Stimulated activated CD4-positive, alpha-beta T cell treated with anti-CD3 and anti-CD28 coated beads, Interleukin-2, amount 100 ng/mL, for 48 hours (primary cell): ENCODE measurements at places on chromosomes 5 and 9.

DNA sequence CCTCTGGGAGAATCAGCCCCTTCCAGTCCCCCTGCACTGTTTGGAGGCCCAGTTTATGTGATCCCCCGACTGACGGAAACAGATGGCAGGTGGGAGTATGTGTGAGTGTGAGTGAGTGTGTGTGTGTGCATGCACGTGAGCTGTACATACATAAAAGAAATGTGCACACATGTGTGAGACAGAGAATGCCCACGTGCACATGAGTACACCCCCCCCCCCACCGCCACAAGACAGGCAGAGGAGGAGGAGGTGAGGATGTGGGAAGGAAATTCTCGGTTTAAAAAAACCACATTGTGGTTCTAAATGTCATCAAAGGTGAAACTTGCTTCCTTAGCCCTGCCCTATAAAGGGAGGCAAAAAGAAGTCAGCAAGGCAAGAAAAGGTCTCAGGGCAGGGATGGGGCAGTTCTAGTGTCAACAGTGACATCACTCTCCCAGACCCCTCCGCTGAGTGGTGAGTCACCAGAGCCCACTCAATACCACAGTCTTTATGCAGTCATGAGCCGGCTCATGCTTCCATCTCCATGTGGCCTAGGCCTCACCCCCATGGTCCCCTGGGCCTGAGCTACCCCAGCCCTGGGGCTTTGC lies 79.2 kb upstream of the HSPA9 start:
- DNase-seq, result peak; percentile 44

- no peak for DNase-seq
These were observed 34.4 kb downstream of the ALG2 start for GRCh38 chr9:99187311-99187710.

DNA sequence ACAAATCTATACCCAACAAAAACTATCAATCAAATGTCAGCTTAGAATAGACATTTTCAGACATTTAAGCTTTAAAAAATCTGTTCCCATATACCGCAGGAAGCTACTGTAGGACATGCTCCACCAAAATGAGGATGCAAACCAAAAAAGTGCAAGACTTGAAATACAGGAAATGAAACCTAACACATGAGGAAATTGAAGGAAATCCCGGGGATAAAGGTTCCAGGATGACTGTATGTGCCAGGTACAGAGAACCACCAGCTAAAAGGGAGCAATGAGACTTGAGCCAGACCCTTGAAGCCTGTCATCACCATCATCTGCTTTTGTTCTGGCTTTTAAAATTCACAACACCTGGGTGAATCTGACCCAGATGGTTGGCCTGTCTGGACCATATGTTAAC lies 21.4 kb downstream of the DIAPH1 start:
- DNase-seq, result no peak

DNA sequence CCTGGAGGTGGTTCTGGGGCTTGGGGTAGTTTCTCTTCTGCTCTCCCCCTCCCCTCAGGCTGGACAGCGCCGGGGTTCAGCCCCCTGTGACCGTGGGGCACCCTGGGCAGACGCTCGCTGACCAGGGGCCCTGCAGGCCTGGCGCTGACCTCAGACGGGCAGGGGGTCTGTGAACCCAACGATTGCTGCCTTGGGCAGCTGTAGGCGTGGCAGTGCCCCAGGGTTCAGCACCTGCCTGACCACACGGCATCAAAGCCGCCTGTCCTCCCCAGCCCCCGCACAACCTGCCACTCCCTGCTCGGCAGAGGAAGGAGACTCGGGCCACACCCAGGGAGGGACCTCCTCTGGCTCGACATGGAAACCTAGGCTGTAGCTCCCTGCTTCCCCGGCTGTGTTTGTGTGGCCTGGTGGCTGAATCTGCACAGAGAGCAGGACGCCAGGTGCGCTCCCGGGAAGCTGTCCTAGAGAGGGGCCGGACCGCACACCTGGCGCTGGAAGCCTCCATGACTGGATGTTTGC lies 12.2 kb downstream of the LCN12 start:
- DNase-seq, result no peak

DNA sequence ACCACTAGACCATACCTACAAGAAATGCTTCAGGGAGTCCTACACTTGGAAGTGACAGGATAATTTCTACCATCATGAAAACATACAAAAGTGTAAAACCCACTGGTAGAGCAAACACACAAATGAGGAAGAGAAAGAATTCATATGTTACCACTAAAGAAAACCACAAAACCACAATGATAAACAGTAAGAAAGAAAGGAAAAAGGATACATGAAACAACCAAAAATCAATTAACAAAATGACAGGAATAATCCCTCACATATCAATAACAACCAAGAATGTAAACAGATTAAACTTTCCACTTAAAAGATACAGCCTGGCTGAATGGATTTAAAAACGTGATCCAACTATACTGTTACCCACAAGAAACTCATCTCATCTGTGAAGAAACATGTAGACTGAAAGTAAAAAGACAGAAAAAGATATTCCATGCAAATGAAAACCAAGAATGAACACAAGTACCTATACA lies 83.4 kb downstream of the LPAR1 start:
- no peak for DNase-seq

DNA sequence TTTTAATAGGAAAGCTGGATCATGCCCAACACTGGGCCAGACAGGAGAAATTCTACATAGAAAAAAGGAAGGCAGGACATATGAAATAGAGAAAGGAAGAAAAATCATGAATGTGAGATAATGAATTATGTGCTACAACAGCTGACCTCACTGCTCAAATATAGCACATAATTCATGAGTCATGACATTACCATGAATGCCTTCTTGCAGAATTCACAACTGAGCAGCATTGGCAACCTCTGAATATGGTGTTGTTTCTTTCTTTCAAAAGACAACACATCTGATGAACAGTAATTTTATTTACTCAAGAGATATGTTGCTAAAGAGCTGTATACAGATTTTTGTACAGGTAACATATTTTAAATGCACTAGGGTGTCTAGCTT lies 34.4 kb downstream of the APBA1 start:
- no peak for DNase-seq

- DNase-seq, result no peak
These were observed 150.2 kb upstream of the TRPM3 start for GRCh38 chr9:71271602-71272001.

GRCh38 chr5:173714551-173715428 lies 98.3 kb upstream of the BOD1 start:
- no peak for DNase-seq

GRCh38 chr9:19028835-19029451 lies 4.1 kb downstream of the SAXO1 start:
- peak; percentile 20 for DNase-seq

DNA sequence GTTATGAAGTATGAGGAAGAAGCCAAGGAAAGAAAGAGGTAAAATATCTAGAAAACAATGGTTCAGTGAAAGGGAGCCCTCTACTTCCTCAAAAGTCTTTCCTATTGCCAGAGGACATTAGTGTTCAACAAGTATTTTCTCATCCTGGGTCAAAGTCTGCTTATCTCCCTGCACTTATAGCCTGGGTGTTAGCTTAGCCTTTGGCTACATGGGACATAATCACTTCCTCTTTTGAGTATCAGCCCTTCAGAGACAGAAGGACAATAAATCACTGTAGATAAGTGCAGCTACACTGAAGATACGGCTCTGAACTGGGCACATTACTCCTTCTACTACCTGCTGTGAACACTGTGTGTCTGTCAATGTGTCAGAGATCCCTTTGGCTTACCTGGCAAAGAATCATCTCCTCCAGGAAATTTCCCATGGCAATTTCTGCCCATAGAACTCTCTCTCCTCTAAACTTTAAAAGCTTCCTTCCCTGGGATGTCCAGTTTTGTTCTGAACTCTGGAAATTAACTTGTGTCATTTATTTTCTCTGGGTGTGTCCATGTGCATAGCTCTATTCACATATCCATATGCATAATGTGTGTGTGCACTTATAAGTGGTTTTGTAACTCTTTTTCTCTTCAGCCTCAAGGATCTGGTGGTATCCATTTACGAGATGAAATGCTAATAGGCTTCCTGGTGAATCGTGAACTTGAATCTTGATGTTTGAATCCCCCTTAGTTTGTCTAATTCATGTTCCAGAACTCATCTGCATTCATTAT lies 30.0 kb upstream of the RECK start:
- no peak for DNase-seq

DNA sequence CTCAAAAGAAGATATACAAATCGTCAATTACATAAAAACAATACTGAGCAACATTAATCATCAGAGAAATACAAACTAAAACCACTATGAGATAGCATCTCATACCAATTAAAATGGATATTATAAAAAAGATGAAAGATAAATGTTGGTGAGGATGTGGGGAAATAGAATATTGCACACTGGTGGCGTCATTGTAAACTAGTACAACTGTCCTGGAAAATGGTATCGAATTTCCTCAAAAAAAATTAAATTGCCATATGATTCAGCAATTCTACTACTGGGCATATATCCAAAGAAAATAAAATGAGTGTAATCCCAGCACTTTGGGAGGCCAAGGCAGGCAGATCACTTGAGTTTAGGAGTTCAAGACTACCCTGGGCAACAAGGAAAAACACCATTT lies 326.0 kb upstream of the FTMT start:
- DNase-seq, result no peak

GRCh38 chr9:77588271-77588937 lies 59.7 kb downstream of the GNA14 start:
- DNase-seq, result no peak

DNA sequence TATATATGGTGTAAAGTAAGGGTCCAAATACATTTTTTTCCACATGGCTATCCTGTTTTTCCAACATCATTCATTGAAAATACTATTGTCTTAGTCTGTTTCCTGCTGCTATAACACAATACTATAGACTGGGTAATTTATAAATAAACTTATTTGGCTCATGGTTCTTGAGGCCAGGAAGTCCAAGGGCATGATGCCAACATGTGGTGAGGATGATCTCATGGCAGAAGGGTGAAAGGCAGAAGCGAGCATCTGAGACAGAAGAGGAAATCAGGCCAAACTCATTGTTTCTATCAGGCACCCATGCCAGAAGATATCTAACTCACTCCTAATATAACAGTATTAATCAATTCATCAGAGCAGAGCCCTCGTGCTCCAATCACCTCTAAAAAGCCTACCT lies 42.6 kb downstream of the ANKRD55 start:
- DNase-seq, result no peak

DNA sequence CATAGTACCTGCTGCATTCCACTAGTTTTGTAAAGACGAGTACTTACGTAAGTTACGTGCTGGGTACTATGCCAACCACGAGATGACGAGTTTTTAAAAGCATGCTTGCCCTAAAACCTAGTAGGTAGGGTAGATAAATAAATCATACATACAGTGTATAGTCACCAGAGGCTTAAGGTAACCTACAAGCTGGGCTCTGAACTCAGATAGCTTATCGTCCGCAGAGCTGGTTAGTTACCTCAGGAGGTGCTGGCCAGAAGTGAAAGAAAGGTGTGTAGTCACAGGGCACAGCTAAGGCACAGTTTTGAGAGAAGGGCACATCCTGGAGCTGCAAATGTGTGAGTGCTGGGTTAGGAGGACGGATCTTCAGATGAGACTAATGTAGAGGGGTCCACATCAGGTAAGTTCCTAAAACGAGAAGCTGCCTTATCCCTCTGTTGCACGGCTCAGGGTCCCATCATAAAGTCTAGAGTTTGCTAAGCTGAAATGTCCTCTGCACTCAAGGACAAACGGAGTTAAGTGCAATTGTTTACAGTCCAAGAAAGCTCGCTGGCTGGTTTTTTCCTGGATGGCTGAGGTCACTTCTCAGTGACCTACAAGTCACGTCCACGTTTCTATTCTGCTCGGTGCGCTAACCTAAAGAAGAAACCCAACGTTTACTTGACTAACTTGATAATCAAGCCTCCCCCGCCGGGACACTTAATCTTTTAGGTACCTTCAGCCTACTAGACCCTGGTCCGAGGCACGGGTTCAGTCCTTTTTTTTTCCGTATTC lies 1.1 kb upstream of the SNX24 start:
- no peak for DNase-seq

- no peak for DNase-seq
These were observed 53.2 kb upstream of the FBXW11 start for GRCh38 chr5:172059661-172060100.

- no peak for DNase-seq
These were observed 148.0 kb downstream of the FGF1 start for GRCh38 chr5:142537938-142538337.
